ENCODE measurements at places on chromosomes 7 and 10.

GRCh38 chr7:87926581-87927461, 7.2 kb upstream of the ADAM22 start:
- DNase-seq = no peak

GRCh38 chr7:55140941-55141278, 122.1 kb downstream of the EGFR start:
- DNase-seq = no peak

DNA sequence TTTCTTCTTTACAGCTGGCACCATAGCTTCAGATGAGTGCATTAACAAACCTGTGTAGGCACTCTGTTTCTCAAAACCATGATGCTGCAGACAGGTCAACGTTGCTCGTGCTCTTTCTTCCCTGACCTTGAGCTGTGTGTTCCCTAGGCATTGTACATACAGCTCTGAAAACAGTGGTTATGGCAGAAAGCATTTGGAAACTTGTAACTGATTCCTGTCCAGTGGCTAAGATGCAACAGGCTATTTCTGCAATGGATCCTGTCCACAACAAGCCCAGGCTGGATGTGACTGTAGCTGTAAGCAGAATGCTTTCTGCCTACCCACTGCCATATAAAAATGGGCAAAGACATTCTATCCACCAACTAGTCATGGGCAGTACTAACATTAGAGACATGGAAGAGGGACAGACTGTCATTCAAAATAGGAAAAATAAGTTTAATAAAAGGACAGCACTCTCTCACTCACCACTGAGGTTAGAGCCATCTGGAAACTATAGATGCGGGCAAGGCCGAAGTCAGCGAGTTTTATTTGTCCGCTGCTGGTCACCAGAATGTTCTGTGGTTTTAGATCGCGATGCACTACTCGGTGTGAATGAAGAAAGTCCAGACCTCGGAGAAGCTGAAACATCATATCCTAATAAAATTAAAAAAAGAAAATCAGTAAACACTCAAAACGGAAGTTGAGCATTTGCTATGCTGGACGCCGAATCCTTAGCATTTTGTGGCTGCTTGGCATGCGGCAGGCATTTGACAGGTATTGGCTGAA, 111.0 kb downstream of the CDK6 start:
- no peak for DNase-seq

GRCh38 chr10:525565-526315, 163.7 kb downstream of the DIP2C start:
- DNase-seq = no peak

GRCh38 chr7:109996927-109997326, 1094.0 kb upstream of the LRRN3 start:
- DNase-seq = no peak

All from epithelial cell of proximal tubule (primary cell).